ENCODE measurements at places on chromosomes 1 and 21. TPM values are rescaled to one million over a fixed set of nuclear protein-coding genes. Genes with fewer than 3 reads are reported as not detected.
A peak's percentile ranks its signal among the peaks of the same experiment; 100 is the strongest.

CLDN19 gene
- total RNA-seq: not detected

DNA sequence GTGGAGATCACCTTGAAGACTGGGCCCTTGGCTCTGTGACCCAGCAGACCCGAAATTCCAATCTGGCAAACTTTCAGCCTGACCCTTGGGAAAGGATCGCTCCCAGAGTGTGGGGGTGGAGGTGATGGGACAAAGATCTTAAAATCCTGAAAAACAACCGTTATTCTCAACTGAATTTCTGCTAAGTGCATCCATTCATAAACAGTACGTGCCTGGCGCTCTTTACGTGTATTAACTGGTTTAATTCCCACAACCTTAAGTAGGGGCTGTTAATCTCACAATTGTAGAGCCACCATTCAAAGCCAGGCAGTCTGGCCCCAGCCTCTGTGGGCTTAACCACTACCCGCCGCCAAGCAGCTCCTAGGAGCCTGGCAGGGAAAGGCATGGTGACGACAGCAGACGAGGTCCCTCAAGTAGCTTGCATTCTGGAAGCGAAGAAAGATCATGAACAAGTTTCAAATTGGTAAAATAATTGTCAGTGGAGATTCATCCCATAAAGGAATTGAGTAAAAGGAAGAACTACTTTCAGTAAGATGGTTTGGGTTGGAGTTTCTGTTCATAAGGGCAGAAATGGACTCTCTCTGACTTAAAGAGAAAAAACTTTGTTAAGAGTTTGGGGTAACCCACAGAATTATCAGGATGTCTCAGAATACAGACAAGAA, 11.4 kb upstream of the RGS16 start:
- no peak for DNase-seq

- no peak for DNase-seq
These were observed 97.6 kb downstream of the APP start for GRCh38 chr21:26072666-26073615.

CACNA1E gene
- not detected for total RNA-seq

PADI1 gene
- 7.2 TPM for total RNA-seq

TNNT2 gene
- total RNA-seq: not detected

GRCh38 chr1:68317543-68317942, 85.2 kb upstream of the WLS start:
- no peak for DNase-seq

HIVEP3 gene
- total RNA-seq: 0.03 TPM

GSTM3 gene
- 119 TPM for total RNA-seq

- no peak for DNase-seq
These were observed 303.8 kb upstream of the SPAG17 start for GRCh38 chr1:118488787-118489186.

- no peak for DNase-seq
These were observed 79.2 kb upstream of the SAMD11 start for GRCh38 chr1:844472-845026.

GRCh38 chr1:203813581-203814341, 18.3 kb downstream of the ZBED6 start:
- DNase-seq: no peak

DNA sequence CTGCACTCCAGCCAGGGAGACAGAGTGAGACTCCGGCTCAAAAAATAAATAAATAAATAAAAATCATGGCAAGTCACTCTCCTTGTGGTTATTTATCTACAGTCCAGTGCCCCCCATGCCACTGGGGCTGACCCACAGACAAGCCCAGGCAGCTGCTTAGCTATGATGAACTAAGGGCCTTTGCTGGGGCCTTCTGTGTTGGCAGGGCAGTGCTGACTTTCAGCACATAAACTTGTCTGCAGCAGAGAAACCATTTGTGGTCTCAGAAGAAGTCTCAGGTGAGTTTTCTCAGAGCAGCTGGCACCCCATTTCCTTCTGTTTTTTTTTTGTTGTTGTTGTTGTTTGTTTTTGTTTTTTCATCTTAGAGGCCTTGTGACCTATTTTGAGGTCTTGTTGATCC, 20.9 kb upstream of the CFHR4 start:
- DNase-seq: no peak

GRCh38 chr1:94560333-94560732, 18.8 kb upstream of the F3 start:
- no peak for DNase-seq

LIN28A gene
- not detected for total RNA-seq

DNA sequence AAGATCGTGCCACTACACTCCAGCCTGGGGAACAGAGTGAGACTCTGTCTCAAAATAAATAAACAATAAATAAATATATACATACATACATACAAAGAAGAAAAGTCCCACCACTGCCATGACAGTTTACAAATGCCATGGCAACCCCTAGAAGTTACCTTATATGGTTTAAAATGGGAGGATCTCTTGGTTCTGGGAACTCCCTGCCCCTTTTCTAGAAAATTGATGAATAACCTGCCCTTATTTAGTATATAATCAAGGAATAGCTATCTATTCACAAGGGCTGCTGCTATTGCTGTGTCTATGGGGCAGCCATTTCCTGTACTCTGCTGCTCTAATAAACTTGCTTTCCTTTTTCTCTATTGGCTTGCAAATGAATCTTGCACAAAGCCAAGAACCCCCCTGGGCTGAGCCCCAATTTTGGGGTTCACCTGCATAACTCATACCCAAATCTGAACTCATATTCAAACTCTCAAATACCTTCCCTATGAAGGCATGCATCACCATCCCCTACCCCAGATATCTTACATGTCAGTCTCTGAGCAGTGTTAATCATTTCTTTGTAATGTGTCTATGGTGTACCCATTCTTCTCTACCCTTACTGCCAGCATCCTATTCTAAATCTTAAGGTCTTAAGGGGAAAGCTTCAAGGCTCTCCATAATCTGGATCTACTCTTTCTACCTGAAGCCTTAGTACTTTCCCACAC, 9.0 kb downstream of the GON4L start:
- no peak for DNase-seq

SH2D2A gene
- total RNA-seq: not detected

ACTL8 gene
- 1.2 TPM for total RNA-seq

DNA sequence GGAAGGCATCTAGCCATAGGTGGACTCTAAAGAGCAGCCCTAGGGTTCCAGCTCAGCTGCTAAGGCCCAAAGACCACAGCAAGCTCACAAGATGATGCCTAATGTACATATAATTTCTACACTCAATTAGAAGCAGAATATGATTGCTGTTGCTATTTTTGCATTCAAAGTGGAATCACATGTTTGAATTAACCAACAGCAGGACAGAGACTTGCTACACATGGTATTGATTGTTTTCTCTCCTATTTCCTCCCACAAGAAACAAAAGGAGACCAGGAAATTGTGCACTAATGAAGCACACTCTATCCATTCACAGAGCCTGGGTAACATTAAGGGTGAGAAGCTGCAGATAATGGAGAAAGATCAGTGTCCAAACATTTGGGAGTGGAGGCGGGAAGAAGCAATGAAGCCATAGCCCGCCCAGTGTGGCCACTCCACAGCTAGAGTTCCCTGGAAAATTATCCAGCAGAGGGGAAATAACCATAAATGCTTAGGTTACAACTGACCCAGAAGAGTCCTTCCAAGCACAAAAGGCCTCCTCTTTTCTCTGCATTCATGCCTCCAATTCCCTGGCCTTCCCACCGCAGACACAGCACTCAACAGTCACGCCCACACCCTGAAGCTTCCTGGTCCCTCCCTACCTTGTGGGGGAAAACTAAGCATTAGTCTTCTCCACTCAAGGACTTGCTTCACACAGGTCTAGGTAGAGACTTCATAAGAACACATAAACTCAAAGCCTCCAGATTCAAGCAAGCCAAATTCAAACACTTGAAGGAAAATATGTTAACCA, 7.5 kb downstream of the CNN3 start:
- DNase-seq: no peak

DNA sequence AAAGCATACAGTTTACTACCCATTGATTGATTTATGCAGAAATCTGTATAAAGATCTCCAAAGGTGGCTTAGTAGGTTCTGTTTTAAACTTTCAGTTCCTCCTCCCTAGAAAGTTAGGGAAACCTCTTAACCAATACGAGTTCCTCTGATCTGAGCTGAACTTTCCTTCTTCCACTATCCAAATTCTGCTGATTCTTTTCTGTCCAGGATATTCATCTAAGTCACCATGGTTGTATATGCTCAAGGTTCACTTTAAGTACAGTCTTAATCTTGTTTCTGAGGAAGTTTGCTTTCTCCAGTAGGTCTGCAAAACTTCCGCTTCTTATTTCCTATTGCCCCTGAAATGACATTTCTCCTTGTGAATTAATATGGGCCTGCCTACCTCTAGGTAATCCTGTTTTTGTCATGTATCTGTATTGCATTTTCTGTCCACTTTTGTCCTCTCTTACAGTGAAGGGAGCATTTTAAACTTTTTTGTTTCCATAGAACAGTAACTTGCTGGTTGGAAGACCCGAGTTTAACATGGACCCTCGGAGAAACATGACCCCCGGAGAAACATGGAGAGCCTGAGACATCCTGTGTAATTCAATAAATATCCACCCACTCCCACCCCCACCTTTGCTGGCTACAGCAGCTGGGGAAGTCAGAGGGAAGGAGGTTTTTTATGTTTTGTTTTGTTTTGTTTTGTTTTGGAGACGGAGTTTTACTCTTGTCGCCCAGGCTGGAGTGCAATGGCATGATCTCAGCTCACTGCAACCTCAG, 16.7 kb upstream of the TUT4 start:
- DNase-seq: no peak

C1orf53 gene
- 14.0 TPM for total RNA-seq

ATP1A2 gene
- not detected for total RNA-seq

GPR25 gene
- total RNA-seq: not detected

FCRL1 gene
- not detected for total RNA-seq

- DNase-seq: no peak
These were observed 38.6 kb upstream of the POFUT2 start for GRCh38 chr21:45326169-45326851.

ADGRB2 gene
- 13.7 TPM for total RNA-seq

HAO2 gene
- total RNA-seq: not detected

DNA sequence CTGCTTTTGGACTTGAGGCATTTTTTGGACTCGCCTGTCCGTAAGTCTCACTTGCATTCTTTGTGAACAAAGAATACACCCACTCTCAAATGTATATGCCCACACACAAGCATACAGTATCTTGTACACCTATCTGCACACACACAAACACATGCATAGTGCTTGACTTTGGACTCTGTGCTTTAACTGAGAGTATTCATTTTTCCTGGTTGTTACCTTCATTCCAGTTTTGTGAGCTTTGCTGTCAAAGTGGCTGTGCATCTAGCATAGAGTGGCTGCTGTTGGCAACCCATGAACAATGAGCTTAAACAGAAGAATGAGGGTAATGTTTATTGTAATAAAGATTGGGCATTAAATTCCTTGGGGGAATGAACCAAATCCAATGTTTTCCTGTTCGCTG, 199.0 kb downstream of the PDE4B start:
- DNase-seq: no peak

DNA sequence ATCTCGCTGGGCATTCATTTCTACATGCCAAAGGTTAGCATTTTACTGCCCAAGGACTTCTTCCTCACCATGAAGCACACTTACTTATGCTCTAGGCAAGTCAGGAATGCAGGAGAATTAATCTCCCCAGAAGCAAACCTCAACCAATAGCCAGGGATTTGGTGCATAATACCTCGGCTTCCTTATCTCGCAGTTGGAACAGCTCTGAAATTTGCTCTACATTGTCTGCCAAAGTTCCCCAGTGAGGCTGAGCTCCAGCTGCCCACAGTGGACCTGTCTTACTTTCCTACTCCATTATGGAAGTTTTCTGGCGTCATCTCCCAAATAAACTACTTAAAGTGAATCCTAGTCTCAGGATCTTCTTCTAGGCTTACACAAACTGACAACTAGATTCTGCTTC, 57.6 kb upstream of the PPM1J start:
- DNase-seq: no peak

MPL gene
- total RNA-seq: not detected

GRCh38 chr1:203289281-203289981, 15.9 kb upstream of the BTG2 start:
- no peak for DNase-seq

DNA sequence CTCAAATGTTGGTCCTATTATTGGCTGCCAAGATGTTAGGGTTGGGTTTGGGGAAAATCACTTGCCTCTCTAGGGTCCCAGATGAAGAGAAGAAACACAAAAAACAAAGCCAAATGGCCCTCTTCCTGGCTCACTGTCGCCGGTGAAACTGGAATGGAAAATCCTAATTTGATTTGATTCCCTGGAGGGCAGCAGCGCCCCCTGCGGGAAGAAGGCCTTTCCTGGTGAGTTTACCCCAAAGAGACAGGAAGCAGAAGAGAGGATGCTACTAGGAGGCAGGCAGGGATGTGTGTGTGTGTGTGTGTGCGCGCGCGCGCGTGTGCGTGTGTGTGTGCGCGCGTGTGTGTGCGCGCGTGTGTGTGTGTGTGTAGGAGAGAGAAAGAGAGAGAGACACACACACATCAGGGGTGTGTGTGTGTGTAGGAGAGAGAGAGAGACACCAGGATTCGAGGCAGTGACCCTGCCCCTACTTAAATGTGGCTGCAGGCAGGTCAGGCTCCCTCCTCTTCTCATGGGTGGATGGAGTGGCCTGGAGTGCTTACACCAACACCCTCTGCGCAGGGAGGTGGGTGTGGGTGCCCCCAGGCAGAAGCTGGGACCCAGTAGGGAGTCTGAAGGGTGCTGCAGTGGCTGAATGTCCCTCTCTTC, 3.1 kb upstream of the SELENON start:
- DNase-seq: peak; percentile 70
